Coronary artery (tissue), 2 donors: ENCODE measurements at places on chromosomes 5 and 9.

DNA sequence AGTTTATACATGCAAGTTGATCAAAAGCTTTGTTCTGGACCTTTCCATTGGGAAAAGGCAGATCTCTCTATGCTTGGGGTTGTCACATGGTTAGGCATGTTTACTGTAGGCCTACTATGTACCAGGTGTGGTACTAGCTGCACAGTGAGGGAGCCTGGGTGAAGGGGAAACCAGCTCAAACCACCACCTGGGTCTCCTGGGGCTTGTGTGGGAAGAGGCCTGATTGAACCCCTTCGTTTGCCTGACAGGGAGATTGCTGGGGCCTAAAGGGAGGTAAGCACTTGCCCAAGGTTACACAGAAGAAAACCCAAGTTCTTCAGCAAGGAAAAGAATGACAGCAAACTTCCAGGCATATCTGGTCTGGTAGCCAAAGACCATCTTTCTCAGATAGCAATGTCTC lies 145.9 kb downstream of the MELK start:
- DNase-seq: no peak

DNA sequence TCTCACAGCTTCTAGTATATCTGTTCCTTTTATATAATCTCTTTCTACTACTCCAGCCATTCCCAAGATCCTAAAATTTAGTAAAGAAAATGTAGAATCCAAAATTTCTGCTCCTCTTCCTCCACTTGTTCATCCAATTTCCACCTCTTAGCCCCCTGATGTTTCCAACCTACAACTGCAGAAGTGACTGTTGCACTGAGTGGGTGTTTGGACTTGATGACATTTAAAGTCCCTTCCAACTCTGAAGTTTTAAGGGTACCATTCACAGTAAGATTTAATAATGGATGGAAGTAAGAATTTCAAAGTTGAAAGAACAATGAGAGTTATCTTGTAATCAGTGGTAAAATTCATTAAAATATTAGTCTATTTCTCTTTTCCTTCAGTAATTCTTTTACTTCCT lies 5.5 kb downstream of the DIAPH1 start:
- DNase-seq: no peak

DNA sequence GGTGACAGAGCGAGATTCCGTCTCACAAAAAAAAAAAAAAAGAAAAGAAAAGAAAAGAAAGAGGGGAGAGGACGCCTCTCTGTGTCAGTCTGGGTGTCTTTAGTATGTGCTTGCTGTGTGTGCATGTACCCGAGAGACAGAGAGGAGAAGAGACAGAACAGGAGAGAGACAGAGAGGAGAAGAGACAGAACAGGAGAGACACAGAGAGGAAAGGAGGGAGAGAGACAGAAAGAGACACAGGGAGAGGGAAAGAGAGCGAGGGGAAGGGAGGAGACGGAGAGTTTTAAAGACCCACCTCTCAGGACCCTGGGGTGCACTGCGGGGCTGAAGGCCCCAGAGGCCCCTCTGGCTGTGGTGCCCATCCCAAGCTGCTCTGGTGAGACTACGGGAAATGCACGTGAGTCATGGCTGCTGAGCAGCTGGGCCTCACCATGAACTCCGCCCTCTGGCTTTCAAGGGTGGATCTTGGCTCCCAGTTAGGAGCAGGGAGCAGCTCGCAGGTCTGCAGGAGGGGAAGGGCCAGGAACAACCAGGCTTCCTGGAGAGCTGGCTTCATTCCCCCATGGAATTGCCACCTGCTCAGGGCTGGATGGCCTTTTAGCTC lies 7.9 kb downstream of the SLC6A3 start:
- DNase-seq: peak; percentile 50

GRCh38 chr9:109411798-109412352 lies 86.2 kb downstream of the PTPN3 start:
- no peak for DNase-seq

DNA sequence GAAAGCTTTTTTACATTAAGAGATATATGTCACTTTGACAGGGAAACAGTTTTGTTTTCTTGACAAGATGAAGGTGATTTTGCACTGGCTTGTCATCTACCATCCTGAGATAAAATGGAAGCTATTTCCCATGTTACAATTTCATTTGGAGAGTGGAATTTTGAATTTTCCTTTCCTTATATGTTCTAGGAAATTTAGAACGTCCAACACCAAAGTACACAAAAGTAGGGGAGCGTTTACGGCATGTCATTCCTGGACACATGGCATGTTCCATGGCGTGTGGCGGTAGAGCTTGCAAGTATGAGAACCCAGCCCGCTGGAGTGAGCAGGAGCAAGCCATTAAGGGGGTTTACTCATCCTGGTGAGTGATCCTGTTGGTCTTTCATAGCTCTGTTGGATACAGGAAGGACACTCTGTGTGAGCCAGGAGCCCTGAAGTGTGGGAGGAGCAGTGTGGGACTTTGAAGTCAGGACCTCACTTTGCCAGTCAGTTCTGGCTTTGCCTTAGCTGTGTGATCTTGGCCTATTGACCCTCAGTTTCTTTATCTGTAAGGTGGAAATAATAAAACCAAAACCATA lies 887 bp downstream of the PTPDC1 start:
- DNase-seq: no peak

GRCh38 chr9:108207561-108208165 lies 648.1 kb downstream of the ACTL7B start:
- DNase-seq: no peak

- DNase-seq: no peak
Measured at GRCh38 chr9:88443480-88444113, 55.4 kb downstream of the SPIN1 start.

- no peak for DNase-seq
Measured at GRCh38 chr5:147369742-147370374, 135.0 kb downstream of the STK32A start.

GRCh38 chr5:9240431-9240830 lies 305.4 kb downstream of the SEMA5A start:
- DNase-seq: no peak

DNA sequence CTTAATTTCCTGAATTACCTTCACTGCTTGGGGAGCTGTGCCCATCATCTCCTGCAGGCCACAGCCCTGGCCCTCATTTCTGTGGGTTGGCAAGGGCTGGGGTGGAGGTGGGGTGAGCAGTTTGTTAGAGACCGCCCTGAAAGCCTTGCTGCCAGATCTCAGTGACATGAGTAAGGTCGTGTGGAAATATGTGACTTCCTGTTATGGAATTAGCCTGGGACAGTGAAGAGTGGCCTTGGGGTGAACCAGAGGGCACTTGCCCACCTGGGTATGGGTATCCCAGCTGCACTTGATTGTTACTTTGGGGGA lies 2.5 kb upstream of the HNRNPAB start:
- DNase-seq: peak; percentile 49

DNA sequence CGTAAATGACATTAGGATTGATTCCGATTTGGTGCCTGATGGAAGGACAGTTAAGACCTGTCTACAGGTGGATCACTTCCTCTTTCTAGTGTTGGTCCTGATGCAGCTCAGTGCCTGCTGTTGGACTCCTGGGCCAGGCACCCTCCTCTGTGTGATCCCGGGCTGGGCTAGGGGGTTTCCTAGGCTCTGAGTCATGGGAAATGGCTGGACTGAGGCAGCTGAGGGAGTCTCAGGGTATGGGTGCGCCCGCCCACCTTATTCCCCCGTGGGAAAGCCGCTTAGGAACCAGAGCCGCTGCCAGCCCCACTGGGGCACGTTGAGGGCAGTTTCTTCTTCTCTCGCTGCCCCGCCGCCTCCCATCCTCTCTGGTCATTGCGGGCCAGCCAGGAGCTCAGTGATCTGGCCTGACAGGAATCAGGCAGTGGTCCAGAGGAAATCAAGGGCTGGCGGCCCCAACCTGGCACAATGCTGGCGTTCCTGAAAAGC lies 12.9 kb downstream of the TCF7 start:
- no peak for DNase-seq

DNA sequence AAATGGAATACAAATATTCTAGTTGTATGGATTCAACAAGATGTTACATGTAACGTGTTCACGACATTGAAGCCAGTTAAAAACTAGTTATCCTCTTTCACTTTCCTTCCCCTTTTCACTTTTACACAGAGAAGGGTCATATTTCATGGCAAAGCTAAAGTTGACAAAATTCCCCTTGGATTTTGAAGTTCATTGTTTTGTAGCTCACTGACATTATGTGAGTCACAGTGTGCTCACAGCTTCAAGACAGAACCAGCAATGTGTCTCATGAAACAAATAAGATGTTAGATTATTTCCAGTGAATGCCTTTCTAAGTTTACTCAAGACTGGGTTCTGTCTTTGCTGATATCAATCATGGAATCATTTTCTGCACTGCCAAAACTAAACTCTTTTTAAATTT lies 535.5 kb upstream of the GRIN3A start:
- DNase-seq: no peak

GRCh38 chr5:36402512-36402906 lies 100.8 kb upstream of the RANBP3L start:
- no peak for DNase-seq

- peak; percentile 49 for DNase-seq
Measured at GRCh38 chr9:94600258-94600657, 6.6 kb upstream of the FBP2 start.

DNA sequence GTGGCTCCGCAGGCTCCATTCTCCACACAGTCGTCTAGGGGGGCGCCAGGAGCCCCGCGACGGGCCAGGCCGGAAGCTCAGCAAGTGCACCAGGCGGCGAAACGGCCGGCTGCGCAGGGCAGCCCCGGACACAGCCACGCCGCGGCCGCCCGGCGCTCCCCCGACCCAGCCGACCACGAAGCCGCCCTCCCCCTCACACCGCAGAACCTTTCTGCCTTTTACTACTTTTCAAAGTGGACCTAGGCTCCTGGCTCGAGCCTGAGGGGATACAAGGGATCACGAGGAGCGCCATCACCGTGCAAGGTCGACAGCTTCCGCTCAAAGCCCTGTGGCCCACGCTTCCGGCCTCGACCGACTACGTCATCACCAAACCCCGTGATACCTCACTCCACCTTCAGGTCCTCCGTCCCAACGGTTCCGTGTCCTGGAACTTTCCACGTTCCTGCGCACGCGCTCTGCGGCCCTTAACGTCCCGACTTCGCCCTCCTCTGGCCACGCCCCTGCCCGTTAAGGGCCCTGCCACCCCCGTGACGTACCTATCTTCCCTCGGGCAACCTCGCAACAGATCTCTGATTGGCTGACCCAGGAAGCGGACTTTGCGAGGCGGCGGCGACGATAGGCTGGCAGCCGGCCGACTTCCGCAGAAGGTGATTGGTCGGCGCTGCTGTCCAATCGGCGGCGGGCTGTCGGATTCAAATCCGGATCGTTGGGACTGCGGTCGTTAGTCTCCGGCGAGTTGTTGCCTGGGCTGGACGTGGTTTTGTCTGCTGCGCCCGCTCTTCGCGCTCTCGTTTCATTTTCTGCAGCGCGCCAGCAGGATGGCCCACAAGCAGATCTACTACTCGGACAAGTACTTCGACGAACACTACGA lies at the start of gene CKS2:
Gene CKS2 (plus strand): TSS at position 721 of the 871 bp plus-strand sequence. CDS start 98 bp downstream, at position 819.
- peak; percentile 100 for DNase-seq

DNA sequence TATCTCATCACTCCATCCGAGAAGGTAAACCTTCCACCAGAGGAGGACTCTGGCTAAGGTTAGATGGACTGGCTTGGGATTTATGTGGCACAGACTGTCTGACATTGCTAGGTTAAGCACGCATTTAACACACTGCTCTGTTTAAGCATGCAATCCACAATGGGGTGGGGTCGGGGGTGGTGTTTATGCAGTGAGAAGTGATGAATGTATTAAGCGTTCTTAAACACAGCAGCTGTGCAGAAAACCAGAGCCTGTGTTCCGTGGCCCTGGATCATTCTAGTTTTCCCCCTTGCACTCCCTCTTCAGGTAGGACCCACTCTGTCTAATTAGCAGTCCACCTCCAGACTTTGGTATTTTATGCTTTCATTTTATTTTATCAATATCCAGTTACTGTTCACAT lies 46.4 kb downstream of the STXBP1 start:
- no peak for DNase-seq

DNA sequence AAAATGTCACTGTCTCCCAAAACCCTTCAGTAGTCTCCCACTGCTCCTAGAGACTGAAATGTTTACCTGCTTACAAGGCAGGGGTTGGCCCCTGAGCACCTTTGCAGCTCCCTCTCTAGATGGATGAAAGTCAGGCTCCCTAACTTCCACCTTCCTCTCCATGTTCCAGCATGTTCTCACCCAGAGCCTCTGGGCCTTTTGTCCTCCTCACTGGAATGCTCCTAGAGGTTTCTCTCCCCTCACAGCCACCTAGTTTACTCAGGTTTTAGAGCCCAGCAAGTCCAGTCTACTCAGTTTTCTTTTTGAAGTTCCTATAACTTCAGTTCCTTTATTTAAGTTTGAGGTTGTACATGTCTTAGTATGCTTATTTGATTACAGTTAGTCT lies 815 bp upstream of the URM1 start:
- no peak for DNase-seq

DNA sequence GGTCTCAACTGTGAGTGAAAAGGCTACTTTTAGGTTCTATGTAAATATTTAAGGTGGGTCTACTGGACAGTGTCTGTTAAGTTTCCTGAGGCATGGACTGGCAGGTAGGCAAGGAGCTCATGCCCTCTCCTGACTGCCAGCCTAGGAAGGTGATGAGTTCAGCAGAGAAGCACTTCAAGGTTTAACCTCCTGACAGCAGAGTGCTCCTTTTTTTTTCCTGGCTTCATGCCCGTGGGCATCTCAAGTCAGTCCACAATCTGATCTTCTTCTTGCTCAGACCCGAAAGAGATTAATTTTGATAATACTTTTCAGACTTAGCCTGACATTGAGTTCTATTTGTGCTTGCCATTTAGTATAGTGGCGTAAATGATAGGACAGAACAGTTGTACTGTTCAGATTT lies 241.9 kb upstream of the NREP start:
- no peak for DNase-seq

DNA sequence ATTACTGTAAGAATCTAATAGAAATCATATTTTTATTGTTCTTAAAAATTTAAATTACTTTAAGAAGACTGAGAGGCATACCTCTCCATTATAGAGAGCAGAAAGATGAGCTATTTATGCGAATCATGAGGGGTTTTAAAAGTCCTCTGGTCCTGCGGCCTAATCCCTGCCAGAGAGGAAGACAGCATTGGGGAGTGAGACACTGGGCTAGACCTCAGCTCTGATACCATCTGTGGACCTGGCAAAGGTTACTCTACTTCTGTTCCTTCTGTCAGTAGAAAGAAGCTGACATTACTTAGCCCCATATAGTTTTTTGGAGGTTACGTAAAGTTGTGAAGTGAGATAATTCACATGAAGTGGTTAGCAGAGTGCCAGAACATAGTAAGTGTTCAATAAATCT lies 103.6 kb downstream of the CCDC192 start:
- no peak for DNase-seq
